Cardiac septum (tissue), 1 donor: ENCODE measurements at places on chromosomes 3 and 15.

GRCh38 chr3:149366941-149367840, 10.3 kb downstream of the TM4SF1 start:
- DNase-seq = no peak

DNA sequence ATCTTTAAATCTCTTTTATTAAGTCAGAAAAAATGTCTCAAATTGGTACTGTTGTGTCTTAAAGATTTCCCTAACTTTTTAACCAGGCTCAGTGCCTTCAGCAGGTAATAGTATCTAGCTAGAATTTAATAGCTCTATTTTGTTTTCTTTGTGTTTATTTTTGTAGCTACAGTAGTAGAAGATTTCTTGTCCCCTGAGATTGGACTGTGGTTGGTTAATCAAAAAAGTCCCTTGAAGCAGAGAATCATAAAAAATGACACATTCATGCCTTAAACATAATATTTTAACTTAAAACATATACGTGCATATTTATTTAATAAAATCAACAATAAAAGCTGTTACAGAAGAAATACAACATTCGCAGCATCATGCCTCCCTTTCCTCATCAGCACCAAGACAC, 102.8 kb downstream of the EEFSEC start:
- no peak for DNase-seq

- DNase-seq = no peak
These were observed 34.1 kb downstream of the TM2D3 start for GRCh38 chr15:101618076-101618475.

- no peak for DNase-seq
These were observed 397.8 kb upstream of the NR2F2 start for GRCh38 chr15:95932676-95933075.

DNA sequence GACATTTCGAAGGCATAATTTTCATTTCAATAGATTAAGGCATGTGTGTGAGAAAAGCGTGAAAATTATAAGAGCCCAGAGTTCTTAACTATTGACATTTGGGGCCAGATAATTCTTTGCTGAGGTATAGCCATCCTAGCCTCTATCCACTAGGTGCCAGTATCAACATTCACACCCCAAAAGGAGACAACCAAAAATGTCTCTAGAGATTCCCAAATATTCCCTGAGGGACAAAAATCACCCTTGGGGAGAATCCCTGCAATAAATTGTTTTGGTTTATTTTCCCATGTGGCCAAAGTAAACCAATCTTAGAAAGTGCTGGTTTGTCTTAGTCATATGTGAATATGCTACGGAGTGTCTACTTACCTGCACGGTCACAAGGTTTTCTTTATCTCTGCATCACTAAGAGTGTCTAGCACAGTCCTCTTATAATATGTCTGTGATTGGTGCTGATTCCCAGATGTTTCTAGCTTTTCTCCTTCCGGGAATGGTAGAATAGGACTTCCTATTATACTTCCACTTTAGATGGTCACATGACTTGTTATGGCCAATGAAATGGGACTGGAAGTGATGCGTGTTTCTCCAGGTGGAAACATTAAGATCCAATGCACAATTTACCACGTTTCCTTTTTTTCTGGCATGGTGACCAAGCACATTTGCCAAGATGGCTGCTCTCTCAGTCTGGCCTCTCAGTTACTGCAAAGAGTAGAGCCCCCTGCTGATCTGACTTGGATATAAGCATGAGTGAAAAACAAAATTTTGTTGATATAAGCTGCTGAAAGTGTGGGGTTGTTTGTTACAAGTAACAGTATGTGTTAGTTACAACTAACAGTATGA, 8.0 kb upstream of the KBTBD8 start:
- no peak for DNase-seq

DNA sequence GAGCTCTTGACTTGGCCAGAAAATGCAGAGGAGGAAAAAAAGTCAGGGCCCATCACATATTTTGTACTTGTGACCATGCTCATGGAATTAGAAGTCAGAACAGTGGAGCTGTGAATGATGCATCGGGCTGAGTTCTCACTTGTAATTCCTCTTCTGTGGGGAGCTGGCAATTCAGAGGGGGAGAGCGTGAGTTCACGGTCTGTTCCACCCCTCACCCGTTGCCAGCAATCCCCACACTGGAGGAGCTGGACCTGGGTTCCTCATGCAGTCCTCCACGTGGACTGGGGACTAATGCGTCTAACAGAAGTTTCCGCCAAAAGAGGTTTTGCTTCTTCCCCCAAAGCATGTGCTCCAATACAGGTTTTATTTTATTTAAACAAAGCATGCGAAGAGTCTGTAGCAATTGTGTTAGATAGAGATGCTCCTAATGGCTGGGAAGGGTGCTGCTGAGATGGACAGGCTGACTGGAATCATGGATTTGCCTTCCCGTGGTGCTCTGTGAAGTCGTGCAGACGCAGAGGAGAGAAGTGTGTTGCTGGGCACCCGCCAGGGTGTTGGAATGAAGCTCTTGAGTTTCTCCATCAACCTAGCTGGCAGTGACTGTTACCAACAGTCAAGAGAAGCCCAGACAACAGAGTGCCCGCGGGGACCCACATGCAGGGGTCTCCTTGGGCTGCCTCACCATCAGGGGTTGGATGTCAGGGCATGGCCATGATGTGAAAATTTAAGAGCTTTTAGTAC, 77.4 kb upstream of the PCSK6 start:
- no peak for DNase-seq

- DNase-seq = no peak
These were observed 78.3 kb upstream of the TPM1 start for GRCh38 chr15:62964251-62964650.

- DNase-seq = no peak
These were observed 58.3 kb downstream of the SMAD6 start for GRCh38 chr15:66760097-66760967.
